ENCODE measurements at places on chromosomes 4 and X. TPM values are rescaled to one million over a fixed set of nuclear protein-coding genes. Genes with fewer than 3 reads are reported as not detected.
A peak's percentile ranks its signal among the peaks of the same experiment; 100 is the strongest.

Gene GPR34
- total RNA-seq, result 17.9 TPM

Gene PLP1
- total RNA-seq, result 2.4 TPM

Gene SLC16A2
- total RNA-seq, result 13.8 TPM

Gene CXorf49
- total RNA-seq, result not detected

Gene TEX28
- total RNA-seq, result not detected

Gene TMPRSS11F
- total RNA-seq, result not detected

GRCh38 chrX:136608295-136608933 lies 39.5 kb upstream of the CD40LG start:
- peak; percentile 73 for DNase-seq
- no peaks in the 10 kb centered on the region for H3K4me1 ChIP-seq
- H3K27ac ChIP-seq, result no peak overlapping the region
- H3K27me3 ChIP-seq, result no peaks in the 10 kb centered on the region
- no peak overlapping the region for H3K4me3 ChIP-seq
